ENCODE measurements at places on chromosomes 5 and 9.

GRCh38 chr5:140075371-140075770, 32.3 kb upstream of the NRG2 start:
- DNase-seq: peak; percentile 30

- DNase-seq: no peak
These were observed 148.4 kb downstream of the NFIB start for GRCh38 chr9:14165376-14166035.

DNA sequence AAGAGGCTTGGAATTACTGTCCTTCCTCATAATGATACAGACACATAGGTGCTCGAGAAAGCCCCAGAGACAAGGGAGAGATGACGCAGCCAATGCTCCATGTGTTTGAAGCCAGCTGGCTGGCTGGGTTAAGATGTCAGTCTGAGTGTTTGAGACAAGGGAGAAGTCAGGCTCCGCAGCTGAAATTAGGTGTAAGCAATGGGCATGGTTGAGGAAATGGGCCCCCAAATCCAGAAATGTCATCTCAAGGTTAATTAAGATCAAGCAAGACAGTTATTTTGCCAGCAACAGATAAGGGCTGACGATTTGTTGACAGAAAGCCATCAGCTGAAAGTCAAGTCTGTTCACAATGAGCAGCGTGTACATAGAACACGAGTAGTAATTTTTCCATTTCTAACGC, 713.4 kb downstream of the IRX1 start:
- DNase-seq: no peak

GRCh38 chr5:122772446-122772845, 2.4 kb upstream of the SNX2 start:
- no peak for DNase-seq

GRCh38 chr5:24547132-24547531, 97.6 kb downstream of the CDH10 start:
- no peak for DNase-seq

Measured in kidney capillary endothelial cell (primary cell).